Anterior cingulate cortex (tissue), 58 donors: ENCODE measurements at places on chromosomes 4 and X.
A peak's percentile ranks its signal among the peaks of the same experiment; 100 is the strongest.

DNA sequence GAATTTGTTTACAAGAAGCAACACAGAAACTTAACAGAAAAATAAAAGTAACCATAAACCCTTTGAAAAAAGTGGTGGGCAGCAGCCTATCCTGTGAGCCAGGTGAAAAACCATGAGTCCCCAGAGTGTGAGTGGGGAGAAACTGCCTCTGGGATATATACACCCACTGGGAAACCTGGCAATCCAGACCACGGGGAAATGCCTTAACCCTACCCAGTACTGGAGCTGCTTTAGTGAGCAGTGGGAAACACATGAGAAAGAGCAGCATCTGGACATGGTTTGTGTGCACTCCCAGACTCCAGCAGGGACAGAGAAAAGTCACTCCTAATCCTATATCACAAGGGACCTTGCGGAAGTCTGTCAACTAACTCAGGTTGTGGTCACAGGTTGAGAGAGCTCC is 39.4 kb downstream of the UGT2A2 start:
- DNase-seq: no peak

- DNase-seq: no peak
Observed at GRCh38 chrX:24925430-24925829, 90.3 kb downstream of the ARX start.

GRCh38 chrX:39152106-39152649 is 350.9 kb downstream of the MID1IP1 start:
- DNase-seq: no peak

DNA sequence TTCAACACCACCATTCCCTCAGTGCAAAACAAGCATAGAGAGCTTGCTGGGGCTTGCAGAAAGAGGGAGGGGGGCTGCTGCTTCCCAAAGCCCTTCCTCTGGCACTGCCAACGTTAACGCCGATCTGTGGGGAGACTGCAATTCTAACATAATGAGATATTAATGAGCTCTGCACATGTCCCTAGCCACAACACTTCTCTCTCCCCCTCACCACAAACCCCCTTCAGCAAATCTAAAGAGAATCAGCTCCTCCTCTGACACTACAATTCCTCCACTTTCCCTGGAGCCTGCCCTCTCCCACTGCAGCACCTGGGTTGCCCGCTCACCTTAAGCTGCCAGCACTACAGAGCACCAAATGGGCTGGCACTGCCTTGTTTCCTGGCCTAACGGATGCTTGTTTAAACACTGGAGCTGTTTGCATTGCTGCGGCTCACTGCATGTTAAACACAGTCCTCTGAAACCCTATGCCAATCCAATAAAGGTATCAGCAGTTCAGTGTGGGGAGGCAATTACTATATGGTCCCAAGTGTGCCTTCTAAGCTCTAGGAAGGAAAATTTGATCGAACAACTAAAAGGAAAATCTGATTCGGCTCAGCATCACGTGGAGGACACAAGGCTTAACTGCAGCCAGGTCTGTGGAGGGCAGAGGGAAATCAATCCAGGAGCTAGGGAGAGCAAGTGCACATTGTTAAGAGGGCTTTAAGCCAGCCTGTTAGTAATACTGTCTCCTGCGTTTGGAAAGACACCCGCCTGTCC is 232.4 kb downstream of the MAML3 start:
- DNase-seq: no peak

DNA sequence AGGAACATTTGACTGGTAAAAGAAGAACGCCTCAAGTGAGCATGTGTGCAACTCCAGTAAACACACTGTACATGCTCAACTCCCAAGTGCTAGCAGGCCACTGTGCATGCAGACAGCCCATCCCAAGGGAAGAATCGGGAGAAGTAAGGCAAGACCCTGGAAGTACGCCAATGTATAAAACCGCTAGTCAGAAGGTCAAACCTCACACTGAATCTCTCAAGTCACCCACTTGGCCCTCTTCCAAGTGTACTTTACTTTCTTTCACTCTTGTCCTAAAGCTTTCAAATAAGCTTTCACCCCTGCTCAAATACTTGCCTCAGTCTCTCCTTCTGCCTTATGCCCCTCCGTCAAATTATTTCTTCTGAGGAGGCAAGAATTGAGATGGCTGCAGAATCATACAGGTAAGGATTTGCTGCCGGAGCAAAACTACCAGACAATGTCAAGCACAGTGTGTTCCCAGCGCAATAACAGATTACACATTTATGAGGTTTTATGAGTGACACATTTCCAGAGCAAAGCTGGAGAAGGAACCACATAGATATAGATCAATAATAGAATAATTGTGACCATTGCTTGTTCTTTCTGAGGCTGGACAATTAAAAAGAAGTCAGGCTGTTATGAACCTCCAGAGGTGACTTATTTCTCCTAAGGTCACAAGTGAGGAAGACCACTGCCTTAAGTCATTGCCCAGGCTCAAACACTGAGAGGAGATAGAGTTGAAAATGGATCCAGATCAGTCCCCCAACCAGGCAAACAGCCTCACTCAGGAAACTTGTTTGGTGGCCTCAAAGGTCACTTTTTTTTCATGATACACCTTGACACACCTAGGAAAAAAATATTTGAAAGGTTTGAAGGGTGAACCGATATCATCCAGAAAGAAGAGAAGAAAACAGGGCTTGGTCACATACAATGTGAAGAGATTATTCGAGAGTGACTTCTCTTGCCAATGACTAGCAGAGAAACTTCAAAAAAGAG is 26.3 kb downstream of the CXCL1 start:
- no peak for DNase-seq

DNA sequence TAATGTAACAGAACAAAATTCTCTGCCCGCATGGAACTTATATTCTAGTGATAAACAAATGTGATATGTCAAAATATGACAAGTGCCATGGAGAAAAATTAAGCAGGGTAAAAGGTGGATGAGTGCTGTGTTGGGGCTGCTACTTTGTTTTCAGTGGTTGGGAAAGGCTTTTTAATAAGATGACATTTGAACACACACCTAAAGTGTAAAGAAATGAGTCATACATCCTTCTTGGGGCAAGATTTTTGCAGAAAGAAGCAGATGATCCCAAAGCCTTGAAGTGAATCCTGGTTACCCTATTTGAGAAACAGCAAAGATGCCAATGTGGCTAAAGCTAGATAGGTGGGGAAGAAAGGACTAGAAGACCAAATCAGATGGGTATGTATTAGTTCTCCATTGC is 564.1 kb downstream of the INPP4B start:
- no peak for DNase-seq

- peak; percentile 84 for DNase-seq
Observed at GRCh38 chrX:153667956-153668396, 5.6 kb downstream of the PNCK start.

- no peak for DNase-seq
Observed at GRCh38 chrX:43121637-43122036, 343.7 kb upstream of the PPP1R2C start.

DNA sequence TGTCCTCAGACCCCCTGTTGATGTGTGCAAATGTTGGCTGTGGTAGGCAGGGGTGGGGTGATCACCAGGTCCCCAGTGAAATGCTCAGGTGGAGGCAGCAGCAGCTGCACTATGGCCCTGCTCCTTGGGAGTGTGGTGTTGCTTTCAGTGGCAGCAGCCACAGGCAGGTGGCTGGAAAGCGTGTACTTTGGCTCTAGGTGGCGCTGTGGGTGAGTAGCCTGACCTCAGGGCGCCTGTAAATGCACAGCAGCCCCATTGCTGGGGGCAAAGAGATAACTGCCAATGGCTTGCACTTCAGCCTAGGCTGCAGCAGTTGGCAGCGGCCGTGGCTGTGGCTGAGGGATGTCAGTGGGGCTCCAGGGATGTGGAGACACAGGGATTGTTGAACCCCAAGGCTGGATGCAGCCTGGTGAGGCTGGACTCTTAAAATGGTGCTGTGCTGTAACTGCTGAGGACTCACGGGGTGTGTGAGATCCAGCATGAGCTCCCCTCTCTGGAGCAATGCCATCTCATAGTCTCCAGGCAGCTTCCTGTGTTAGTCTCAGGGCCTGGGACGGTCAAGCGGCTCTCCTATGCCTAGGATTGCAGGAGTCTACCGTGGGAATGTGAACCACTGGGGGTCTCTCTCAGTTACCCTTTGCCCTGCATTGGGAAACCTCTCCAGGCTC is 421.7 kb upstream of the HTR2C start:
- no peak for DNase-seq

DNA sequence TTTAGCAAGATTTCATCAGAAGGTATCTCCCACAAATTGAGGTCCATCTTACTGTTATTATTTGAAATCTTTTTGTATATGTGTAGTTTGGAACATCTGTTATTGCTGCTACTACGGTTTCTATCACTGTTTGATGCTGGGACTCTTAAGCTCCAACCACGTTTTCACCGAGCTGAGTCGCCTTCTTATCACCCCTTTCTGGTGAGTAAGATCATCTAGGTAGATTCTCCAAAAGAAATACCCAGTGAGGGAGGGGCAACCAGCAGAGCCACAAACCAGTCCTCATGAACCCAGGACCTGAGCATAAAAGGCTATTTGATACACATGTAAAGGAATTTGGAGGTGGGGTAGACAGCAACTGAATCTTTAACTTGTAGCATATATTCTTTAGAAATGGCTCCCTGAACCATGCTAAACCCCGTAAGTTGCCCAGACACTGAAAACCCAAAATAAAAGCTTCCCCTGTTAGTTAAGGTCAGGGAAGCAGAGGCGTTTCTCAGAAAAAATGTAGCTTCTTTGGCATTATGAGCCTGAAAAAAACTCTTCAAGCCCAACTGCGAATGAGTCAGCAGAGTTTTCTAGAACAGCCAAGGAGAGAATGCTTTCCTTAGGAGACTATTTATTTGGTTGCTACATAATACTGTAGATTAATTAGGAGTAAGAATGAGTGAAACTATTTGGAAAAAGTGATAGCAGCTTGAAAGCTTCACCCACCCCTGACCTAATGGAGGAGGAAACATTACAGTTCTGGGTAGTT is 53.8 kb upstream of the ATXN3L start:
- no peak for DNase-seq

- DNase-seq: no peak
Observed at GRCh38 chrX:140822861-140823260, 113.3 kb downstream of the LINC00632 start.

DNA sequence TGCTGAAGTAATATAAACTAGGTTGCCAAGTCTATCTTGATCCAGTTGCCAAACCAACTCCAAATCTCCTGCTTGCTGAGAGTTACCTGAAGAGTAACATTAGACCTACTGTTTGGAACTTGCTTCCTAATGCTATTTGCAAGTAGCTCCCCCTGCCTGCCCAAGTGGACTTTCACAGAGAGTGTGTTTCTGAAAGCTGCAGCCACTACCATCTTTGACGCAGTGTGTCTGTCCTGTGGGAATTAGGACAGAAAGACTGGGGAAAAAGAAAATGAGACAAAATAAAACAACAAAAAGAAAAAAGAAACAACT is 195.0 kb upstream of the HS3ST1 start:
- DNase-seq: no peak

DNA sequence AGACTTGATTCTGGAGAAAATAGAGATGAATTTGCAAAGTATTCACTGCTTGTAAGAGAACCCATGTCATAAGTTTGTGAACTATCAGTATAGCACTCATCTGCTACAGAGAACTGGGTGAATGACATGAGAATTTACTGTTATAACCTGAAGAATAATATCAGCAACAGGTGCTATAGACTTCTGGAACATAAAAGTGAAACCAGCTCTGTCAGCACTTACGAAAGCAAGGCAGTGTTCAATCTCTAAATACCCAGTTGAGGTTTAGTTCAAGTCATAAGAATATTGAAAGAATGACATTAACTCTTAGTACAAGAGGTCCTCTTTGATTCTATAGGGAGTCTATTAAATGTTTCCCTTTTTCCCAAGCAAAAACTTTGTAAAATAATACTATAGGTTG is 232.9 kb upstream of the ANKRD50 start:
- DNase-seq: no peak

- no peak for DNase-seq
Observed at GRCh38 chrX:3299636-3300035, 46.8 kb downstream of the MXRA5 start.

- DNase-seq: no peak
Observed at GRCh38 chrX:96838537-96838936, 45.2 kb upstream of the RPA4 start.

- DNase-seq: no peak
Observed at GRCh38 chrX:105894721-105895120, 72.4 kb downstream of the NRK start.
